ENCODE measurements at places on chromosomes 13 and 19. TPM values are rescaled to one million over a fixed set of nuclear protein-coding genes. Genes with fewer than 3 reads are reported as not detected.

- no peaks in the 10 kb centered on the region for H3K4me1 ChIP-seq
- no peak overlapping the region for H3K4me3 ChIP-seq
- no peaks in the 10 kb centered on the region for H3K27me3 ChIP-seq
- DNase-seq, result peak; percentile 17
- H3K36me3 ChIP-seq, result no peaks in the 10 kb centered on the region
These were observed 84.0 kb downstream of the MZT1 start for GRCh38 chr13:72643311-72643989.

GRCh38 chr19:44657211-44657921 is 13.7 kb downstream of the PVR start:
- no peak overlapping the region for H3K4me3 ChIP-seq
- H3K4me1 ChIP-seq, result peaks cover 5% of the 10 kb centered on the region
- no peaks in the 10 kb centered on the region for H3K27me3 ChIP-seq
- peak; percentile 60 for DNase-seq
- no peak overlapping the region for H3K27ac ChIP-seq

GRCh38 chr19:30373593-30373992 is 1.4 kb downstream of the ZNF536 start:
- H3K36me3 ChIP-seq, result no peaks in the 10 kb centered on the region
- no peaks in the 10 kb centered on the region for H3K4me1 ChIP-seq
- no peak for DNase-seq
- H3K27me3 ChIP-seq, result peaks cover 12% of the 10 kb centered on the region
- no peak overlapping the region for H3K4me3 ChIP-seq

DNA sequence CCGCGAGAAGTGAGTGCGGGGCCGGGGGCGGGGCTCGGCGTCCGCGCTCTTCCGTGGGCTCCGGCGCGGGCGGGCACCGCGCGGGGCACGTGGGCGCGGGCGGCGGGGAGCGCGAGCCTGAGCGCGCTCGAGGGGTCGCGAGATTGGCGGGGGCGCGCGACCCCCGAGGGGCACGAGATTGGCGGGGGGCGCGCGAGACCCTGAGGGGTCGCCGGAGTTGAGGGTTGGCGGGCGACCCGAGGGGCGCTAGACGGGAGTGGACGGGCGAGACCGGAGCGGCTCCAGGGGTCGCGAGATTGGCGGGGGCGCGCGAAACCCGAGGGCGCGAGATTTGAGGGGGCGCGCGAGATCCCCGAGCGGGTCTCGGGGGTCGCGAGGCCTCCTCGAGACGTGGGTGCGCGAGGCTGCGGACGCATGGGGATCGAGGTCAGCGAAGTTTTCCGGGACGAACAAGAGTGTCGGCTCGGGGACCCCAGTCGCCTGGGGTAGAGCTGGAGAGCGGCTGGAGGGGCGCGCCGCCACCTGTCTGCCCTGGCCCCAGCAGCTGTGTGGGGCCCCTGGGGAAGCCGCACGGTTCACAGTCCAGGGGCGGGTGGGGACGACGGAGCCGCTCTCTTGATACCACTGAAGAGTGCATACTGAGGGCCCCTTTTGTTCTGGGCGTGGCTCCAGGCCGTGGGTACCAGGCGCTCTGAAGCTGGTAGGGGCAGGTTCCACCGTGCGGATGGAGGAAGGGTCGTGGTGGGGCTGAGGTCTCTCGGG is 682 bp downstream of the SSBP4 start:
- peak overlapping the region; percentile 86 for H3K27ac ChIP-seq
- peaks cover 44% of the 10 kb centered on the region for H3K4me1 ChIP-seq
- peak overlapping the region; percentile 84 for H3K4me3 ChIP-seq
- H3K36me3 ChIP-seq, result no peaks in the 10 kb centered on the region

DNA sequence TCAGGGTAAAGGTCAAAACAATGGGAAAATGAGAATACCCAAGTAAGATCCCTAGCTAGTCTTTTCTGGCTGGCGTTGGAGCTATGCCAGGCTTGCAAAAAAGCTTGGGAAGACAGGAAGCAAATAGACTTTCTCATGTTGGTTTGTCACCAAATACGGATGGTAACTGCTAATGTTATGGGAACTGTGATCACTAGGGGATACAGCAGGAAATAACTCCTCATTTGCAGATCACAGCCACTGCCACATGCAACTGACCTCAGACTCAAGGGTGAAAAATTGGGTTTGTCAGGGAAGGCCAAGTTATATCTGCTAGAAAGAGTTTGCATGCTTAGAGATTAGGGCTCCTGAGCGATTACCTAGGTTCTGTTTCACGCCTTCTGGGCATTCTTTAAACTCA is 162.9 kb downstream of the NHLRC3 start:
- H3K36me3 ChIP-seq, result no peaks in the 10 kb centered on the region
- no peak overlapping the region for H3K4me3 ChIP-seq
- H3K4me1 ChIP-seq, result no peaks in the 10 kb centered on the region
- DNase-seq, result no peak

GRCh38 chr19:4976401-4977298 is 7.7 kb downstream of the KDM4B start:
- H3K4me3 ChIP-seq, result peak overlapping the region; percentile 19
- no peaks in the 10 kb centered on the region for H3K27me3 ChIP-seq
- H3K36me3 ChIP-seq, result no peaks in the 10 kb centered on the region
- peak; percentile 83 for DNase-seq
- H3K4me1 ChIP-seq, result peaks cover 81% of the 10 kb centered on the region

DNA sequence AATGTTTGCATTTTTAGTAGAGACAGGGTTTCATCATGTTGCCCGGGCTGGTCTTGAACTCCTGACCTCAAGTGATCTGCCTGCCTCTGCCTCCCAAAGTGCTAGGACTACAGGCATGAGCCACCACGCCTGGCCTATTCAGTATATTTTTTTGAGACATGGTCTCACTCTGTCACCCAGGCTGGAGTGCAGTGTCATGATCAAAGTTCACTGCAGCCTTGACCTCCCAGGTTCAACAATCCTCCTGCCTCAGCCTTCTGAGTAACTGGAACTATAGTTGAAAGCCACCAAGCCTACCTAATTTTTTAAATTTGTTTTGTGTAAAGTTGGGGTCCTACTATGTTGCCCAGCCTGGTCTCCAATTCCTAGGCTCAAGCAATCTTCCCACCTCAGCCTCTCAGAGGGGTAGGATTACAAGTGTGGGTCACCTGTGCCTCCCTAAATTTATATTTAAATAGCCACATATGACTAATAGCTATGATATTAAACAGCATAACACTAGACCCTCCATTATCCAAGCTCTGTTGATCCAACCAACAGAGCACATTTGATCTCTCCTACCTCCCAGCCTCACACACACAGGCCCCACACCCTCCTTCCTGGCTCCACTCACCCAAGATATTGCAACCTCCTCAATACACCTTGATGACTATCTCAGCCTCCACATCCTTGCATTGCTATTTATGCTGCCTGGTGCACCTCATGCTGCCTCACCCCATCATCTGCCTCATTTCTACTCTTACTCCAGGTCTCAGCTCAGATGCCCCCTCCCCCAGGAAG is 2.1 kb upstream of the CEACAM19 start:
- H3K36me3 ChIP-seq, result peaks cover 2% of the 10 kb centered on the region
- no peaks in the 10 kb centered on the region for H3K4me1 ChIP-seq
- no peak for DNase-seq

DNA sequence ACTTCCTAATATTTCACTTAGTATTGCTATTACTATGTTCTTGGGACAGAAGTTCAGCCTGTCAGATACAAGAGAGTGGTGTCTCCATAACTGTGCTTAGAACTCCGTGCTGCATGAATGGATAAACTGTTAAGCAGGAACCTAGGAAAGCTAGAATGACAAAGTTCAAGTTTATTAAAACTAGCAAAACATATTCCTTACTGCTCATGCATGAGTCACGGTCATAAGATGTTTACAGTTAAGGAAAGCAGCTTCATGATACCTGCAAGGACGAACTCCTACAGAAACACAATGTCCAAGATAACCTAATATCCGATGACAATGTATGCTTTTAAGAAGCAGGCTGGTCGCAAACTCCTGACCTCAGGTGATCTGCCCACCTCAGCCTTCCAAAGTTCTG is 6.0 kb upstream of the ZNF765 start:
- H3K4me3 ChIP-seq, result no peak overlapping the region
- no peak for DNase-seq
- H3K4me1 ChIP-seq, result no peaks in the 10 kb centered on the region
- no peaks in the 10 kb centered on the region for H3K36me3 ChIP-seq

DNA sequence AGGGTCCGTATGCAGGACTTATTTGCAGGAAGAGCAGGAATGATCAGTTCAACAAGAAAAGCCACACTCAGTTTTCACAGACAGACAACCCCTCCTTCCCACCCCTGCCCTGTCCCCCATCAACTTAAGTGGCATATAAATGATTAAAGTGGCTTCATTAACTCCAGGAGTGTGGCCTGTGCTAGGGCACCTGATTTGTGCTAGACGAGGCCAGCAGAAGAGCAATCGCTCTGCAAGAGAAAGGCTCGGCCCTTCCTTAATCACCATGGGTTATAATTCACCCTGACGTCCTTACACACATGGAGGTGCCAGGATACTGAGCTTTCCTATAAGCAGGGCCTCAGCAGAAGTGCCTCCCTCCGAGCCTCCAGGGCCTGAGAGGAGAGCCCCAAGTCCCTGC is 14.6 kb downstream of the C19orf12 start:
- DNase-seq, result no peak
- no peak overlapping the region for H3K27ac ChIP-seq
- no peaks in the 10 kb centered on the region for H3K27me3 ChIP-seq
- no peaks in the 10 kb centered on the region for H3K4me1 ChIP-seq
- peaks cover 44% of the 10 kb centered on the region for H3K36me3 ChIP-seq

DNA sequence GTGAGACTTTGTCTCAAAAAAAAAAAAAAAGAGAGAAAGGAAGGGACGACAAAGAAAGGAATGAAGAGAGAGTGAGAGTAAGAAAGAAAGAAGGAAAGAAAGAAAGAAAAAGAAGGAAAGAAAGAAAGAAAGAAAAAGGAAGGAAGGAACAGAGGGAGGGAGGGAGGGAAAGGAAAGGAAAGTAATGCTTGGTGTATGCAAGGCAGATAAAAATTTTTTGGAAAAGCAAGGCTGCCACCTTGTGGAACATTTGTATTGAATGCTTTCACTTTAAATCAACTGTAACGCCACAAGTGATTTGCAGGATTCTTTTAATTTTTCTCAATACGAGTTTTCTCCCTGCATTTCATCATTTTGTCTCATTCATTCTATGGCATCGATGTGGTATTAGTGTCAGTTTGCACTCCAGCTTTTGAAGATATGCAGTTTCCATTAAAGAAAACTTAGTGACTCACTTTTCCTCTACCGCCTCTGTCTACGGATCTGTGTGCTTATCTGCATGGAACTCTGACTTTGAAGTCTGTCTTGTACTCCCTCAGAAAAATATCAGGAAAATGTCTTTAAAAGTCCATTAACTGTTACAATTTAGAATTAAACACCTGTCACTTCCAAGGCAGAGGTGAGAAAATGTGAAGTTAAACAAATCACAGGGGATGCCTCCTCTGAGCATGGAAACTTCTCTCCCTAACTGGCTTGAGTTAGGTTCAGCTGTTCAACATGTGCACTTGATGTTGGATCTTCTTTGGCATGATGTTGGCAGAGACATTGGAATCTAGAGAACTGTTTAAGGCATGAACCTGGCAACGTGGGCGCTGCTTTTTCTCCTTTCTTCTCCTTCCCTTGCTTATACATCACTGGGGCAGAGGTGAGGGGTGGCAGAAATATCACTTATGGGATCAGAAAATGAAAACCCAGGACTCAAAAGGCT is 20.0 kb upstream of the ZDHHC20 start:
- no peaks in the 10 kb centered on the region for H3K36me3 ChIP-seq
- DNase-seq, result no peak
- peaks cover 7% of the 10 kb centered on the region for H3K4me1 ChIP-seq
- peak overlapping the region; percentile 74 for H3K27ac ChIP-seq
- peak overlapping the region; percentile 42 for H3K4me3 ChIP-seq

- no peaks in the 10 kb centered on the region for H3K36me3 ChIP-seq
- no peaks in the 10 kb centered on the region for H3K4me1 ChIP-seq
- DNase-seq, result no peak
- H3K4me3 ChIP-seq, result no peak overlapping the region
These were observed 104.4 kb upstream of the PRR20A start for GRCh38 chr13:57036290-57036689.

DNA sequence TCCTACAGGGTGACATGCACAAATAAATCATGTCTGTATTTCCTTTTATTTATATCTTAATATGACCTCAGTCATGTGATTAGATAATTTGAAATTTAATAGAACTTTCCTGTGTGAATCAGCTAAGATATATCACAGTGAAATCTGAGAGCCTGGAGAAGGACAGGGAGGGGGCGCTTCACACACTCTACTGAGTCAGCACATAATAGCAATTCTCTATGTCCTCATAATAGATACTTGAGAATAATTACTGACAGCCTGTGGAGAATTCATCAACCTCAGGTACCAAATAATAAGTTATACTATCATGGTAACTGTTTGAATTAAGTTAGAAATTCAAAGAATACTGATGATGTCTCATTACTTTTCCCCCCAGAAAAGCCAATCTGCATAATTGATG is 98.0 kb upstream of the SLC10A2 start:
- no peak for DNase-seq
- no peaks in the 10 kb centered on the region for H3K36me3 ChIP-seq
- H3K4me3 ChIP-seq, result no peak overlapping the region
- peaks cover 2% of the 10 kb centered on the region for H3K27me3 ChIP-seq

DNA sequence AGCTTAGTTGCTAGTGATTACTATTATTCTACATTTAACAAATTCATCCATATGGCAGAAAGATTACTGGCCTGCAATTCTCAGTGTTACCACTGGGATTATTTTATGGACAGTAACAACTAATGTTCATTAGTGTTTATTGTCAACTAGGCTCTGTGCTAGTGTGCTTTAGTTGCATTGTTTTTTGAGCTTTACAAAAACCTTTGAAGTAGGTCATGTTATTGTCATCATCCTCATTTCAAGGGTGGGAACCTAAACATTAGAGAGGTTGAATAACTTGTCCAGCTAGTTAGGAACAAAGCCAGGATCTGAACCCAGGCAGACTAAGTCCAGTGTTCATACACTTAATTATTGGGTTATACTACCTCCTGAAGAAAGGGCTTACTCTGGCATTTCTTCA is 27.8 kb upstream of the TDRD3 start:
- no peak overlapping the region for H3K4me3 ChIP-seq
- no peaks in the 10 kb centered on the region for H3K36me3 ChIP-seq
- no peaks in the 10 kb centered on the region for H3K27me3 ChIP-seq
- H3K4me1 ChIP-seq, result no peaks in the 10 kb centered on the region

DNA sequence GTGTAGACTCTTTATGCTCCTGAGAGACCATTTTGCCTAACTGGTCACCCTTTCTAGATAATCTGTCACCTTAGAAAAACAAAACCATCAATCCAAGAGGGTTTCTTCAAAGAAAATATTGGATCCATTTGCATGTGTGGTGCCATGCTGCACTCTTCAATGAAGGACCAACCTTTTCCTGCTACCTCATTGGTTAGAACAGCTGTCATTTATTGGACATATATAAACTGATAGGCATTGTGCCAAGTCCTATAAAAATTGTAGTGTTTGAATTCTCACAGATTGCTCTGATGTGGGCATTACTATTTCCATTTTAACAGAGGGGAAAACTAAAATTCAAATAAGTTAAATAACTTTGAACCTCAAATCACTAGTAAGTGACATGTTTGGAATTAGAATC is 333.2 kb downstream of the MYO16 start:
- no peaks in the 10 kb centered on the region for H3K36me3 ChIP-seq
- DNase-seq, result no peak
- H3K4me3 ChIP-seq, result no peak overlapping the region
- no peaks in the 10 kb centered on the region for H3K4me1 ChIP-seq
- no peak overlapping the region for H3K27ac ChIP-seq

- peak; percentile 72 for DNase-seq
- peaks cover 8% of the 10 kb centered on the region for H3K36me3 ChIP-seq
- H3K4me3 ChIP-seq, result no peak overlapping the region
- no peak overlapping the region for H3K27ac ChIP-seq
These were observed 54.5 kb downstream of the RASA3 start for GRCh38 chr13:114077933-114078325.

Gene KASH5
- polyA plus RNA-seq, result not detected

Gene NRTN
- polyA plus RNA-seq, result not detected

Gene FPR2
- polyA plus RNA-seq, result 0.21 TPM

Gene NAPSA
- 0.25 TPM for polyA plus RNA-seq

Gene POU4F1
- polyA plus RNA-seq, result 0.06 TPM

Gene KLF1
- polyA plus RNA-seq, result not detected
